Liver (tissue), 10 donors: ENCODE measurements at places on chromosomes 11 and 22.

DNA sequence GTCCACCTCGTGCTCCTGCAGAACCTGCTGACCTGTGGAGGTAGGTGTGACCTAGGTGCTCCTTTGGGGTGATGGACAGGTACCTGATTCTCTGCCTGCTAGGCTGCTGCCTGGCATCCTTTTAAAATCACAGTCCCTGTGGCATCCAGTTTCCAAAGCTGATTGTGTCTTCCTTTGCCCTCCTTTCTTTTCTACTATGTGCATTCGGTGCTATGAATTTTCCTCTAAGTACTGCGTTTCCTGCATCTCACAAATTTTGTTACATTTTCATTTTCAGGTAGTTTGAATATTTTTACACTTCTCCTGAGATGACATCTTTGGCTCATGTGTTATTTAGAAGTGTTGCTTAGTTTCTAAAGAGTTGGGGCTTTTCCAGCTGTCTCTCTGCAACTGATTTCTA, 30.9 kb upstream of the PPP6R3 start:
- DNase-seq, result no peak

DNA sequence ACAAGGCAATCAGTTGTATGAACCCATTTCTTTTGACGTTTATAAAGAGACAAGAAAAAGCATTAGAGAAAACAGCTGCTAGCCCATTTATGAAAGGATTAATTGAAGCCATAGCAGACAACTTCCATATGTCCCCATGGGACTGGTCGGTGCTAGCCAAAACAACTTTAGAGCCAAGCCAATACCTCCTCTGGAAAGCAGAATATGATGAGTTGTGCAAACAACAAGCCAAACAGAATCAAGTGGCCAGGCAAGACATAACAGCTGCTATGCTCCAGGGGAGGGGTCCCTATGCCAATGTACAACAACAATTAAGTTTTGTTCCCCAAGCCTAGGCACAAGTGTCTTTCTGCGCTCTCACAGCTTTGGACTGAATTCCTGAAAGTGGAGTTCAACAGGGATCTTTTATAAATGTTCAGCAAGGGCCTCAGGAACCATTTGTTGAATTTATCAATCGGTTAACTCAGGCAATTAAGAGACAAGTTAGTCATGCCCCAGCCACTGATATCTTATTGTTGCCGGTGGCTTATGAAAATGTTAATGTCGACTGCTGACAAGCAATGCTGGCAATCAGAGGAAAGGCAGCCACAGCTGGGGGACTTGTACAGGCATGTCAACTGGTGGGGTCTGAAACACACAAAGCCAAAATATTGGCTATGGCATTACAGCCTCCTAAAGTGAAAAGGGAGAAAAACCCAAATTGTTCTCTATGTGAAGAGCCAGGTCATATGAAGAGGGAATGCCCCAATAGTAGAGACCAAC, 1593.1 kb upstream of the TENM4 start:
- DNase-seq, result no peak

- DNase-seq, result no peak
Observed at GRCh38 chr11:43975629-43976028, 33.2 kb downstream of the C11orf96 start.

GRCh38 chr11:41334007-41334933, 125.2 kb downstream of the LRRC4C start:
- DNase-seq, result no peak

GRCh38 chr11:123159183-123159857, 35.7 kb downstream of the CLMP start:
- DNase-seq, result no peak

GRCh38 chr11:80958987-80959386, 1518.2 kb upstream of the TENM4 start:
- DNase-seq, result no peak

DNA sequence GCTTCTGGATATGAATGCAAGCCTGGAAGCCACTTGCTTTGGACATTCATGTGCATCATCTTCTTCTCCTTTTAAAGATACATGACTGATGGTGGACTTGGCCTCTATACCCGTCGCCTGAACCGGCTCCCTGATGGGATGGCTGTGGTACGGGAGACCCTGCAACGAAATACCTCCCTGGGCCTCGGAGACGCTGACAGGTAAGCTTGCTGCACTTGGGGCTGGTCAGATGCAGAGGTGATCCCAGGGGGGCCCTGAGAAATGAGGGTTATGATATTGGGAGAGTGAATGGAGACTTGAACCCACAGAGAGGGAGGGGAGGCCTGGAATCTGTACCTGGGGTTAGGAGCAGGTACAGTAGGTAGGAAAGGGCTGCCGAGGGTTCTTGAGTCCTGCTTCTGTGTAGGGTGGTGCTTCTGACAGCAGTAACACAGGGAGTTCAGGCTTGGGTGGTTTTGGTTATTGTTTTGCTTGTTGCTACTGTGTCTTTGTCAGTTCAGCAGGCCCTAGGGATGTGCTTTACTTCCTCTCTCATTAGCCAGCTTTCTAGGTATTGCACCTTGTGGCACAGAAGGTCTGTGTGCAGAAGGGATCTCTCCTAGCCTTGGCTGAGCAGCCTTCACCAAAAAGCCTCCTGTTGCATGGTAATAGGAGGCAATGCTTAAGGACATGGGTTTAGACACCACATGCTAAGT, 176.1 kb downstream of the DBX1 start:
- DNase-seq, result no peak

- no peak for DNase-seq
Observed at GRCh38 chr11:64540428-64540825, 50.6 kb upstream of the SLC22A12 start.

- DNase-seq, result no peak
Observed at GRCh38 chr11:34318111-34319037, 39.4 kb downstream of the ABTB2 start.
